ENCODE measurements at places on chromosomes 1 and 21.

- DNase-seq, result no peak
Measured at GRCh38 chr1:151494741-151495281, 16.4 kb upstream of the CGN start.

- peak; percentile 40 for DNase-seq
Measured at GRCh38 chr1:168918860-168919741, 187.4 kb upstream of the ATP1B1 start.

- no peak for DNase-seq
Measured at GRCh38 chr1:153586347-153586746, 20.7 kb upstream of the S100A2 start.

GRCh38 chr1:22137004-22137720 lies 5.7 kb downstream of the WNT4 start:
- no peak for DNase-seq

- no peak for DNase-seq
Measured at GRCh38 chr1:227002531-227003049, 62.5 kb downstream of the COQ8A start.
